ENCODE measurements at places on chromosomes 6 and 20.
A peak's percentile ranks its signal among the peaks of the same experiment; 100 is the strongest.

DNA sequence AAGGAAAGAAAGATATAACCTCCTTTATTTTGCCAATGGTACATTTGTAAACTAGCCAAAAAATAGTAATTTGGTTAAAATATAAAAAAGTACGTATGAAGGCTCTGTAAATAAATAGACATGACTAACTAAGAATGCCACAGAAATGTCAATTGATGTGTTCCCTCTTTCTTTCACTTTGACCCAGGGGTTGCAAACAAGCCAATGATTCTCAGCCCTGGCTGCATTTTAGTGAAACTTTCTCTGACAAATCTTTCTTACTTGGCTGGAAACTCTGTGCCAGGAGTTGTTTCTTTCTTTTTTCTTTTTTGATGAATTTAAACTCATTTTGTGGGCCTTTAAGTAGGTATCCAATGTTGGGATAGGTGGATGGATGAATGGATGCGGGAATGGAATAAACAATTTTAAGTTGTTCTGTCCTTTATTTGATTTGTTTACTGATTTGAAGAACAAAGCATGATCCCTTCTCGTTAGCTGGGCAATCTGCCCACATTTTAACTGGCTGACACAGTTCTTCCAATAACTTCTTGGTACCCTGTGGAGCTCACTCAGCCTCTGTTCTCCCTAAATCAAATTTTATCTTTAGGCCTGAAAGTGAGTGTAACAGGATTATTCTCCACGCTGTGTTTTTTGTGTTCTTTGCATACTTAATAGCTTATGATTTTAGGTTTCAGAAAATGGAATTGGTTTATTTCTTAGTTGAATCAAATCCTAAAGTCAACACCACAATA lies 58.6 kb upstream of the GCLC start:
- no peak for DNase-seq

- no peak for DNase-seq
Measured at GRCh38 chr20:15840636-15841301, 732.5 kb downstream of the KIF16B start.

GRCh38 chr20:41618807-41619311 lies 682 bp upstream of the CHD6 start:
- DNase-seq, result peak; percentile 19

GRCh38 chr6:168136001-168136400 lies 57.0 kb upstream of the FRMD1 start:
- no peak for DNase-seq

- DNase-seq, result no peak
Measured at GRCh38 chr6:227074-227782, 65.1 kb upstream of the DUSP22 start.

GRCh38 chr20:19789446-19789845 lies 31.4 kb downstream of the RIN2 start:
- DNase-seq, result no peak

DNA sequence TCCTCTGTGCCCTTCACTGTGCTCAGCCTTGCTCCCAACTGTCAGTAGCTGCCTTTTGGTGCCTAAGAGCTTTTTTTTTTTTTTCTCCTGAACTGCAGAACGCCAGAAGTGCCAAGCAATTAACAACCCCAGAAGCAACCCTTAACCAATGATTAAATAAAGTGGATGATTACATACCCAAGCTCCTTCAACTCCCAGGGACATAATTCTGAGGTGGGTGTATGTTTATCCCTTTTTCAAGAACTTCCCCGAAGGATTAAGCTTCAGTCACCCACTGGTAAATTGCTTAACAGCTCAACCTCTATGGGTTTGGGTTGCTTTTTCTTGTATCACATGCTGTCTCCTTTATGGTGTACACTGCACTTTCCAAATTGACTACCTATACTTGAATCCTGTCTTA lies 41.1 kb downstream of the KLHL31 start:
- DNase-seq, result no peak

DNA sequence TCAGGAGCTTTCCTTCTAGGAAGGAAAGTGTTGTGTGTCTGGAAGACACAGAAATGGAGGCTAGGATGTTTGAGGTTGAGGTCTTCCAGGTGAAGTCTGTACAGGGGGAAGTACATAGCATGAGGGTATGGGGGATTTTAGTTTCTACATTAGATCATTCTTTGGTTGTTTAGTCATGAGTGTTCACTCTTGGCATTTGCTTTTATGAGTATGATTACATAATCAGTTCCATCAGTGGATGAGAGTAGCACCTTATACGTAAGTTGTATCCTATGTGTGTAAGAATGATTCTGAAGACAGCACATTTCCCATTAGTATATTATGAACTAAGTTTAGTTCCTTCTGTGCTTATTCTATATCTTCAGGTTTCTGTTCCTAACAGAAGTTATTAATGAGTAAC lies 1.9 kb downstream of the CDYL start:
- peak; percentile 64 for DNase-seq

DNA sequence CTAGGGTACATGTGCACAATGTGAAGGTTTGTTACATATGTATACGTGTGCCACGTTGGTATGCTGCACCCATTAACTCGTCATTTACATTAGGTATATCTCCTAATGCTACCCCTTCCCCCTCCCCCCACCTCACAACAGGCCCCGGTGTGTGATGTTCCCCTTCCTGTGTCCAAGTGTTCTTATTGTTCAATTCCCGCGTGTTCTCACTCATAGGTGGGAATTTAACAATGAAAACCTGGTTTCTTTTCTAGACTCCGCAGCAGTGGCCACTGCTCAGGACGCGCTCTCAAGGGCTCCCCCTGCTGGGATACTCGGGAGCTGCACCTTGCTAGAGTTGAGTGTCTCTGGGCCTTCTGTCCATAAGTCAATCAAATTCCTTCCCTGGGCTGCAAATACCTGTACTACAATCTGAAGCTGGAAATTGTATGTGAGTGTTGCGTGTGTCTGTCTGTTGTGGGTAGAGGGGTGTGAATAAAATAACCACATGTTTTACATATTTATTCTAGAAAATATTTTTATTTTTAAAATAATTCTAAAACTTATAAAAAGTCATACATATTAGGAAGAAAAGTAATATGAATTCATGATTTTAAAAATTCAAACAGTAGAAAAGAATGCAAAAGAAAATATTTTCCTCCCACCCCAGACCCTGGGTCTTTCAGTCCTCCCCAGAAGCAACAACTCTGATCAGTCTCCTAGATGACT lies 8.2 kb upstream of the CEP250 start:
- DNase-seq, result peak; percentile 91

DNA sequence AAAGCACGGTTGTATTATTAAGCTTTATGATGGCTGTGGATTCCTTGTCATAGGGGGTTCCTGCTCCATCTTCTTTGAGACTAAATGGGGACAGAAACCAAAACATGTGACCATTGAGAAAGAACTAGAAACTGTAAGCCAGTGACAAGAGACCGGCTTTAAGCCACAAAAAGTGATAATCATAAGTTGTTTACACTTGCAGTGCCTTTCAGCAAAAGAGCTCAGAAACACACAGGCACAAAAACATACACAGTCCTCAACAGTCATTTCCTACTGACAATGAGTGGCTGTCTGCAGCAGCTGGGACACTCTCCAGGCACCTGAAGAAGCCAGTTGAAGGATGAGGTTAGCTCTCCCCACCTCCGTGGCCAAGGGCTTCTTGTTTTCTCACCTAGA lies 20.0 kb upstream of the UBE2J1 start:
- no peak for DNase-seq

GRCh38 chr6:139060332-139060731 lies 31.8 kb downstream of the ABRACL start:
- no peak for DNase-seq

GRCh38 chr6:129895692-129896091 lies 34.6 kb upstream of the TMEM244 start:
- DNase-seq, result no peak

- no peak for DNase-seq
Measured at GRCh38 chr20:40565001-40565681, 123.9 kb downstream of the MAFB start.

DNA sequence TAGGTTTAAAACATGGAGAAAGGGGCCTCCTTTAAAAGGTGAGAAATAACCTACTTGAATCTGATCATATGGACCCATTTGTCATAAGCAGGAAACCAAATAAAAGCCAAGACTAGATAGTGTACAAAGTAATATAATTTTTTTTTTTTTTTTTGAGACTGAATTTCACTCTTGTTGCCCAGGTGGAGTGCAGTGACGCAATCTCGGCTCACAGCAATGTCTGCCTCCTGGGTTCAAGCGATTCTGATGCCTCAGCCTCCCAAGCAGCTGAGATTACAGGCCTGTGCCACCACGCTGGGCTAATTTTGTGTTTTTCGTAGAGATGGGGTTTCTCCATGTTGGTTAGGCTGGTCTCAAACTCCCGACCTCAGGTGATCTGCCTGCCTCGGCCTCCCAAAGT lies 89.2 kb downstream of the SASH1 start:
- DNase-seq, result no peak

- no peak for DNase-seq
Measured at GRCh38 chr6:118853408-118853807, 40.5 kb upstream of the ASF1A start.

- DNase-seq, result no peak
Measured at GRCh38 chr6:41934278-41935192, 7.1 kb downstream of the CCND3 start.

DNA sequence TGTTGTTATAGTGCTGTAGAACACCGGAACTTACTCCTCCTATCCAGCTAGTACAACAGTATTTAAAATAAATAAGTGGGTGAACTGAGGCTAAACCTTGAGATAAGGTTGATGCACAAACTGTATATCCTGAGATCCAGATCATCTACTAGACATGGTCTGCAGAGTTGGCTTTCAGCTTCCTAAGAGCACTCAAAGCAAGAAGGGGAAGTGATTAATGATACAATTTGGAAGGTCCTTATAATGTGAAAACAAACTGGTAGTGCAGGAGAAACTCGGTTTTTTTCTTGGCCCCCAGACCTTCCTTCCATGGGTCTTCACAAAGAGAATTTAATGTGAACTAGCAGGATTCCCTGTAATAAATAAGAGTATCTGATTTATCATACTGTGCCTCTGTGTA lies 27.4 kb upstream of the RREB1 start:
- no peak for DNase-seq

- DNase-seq, result no peak
Measured at GRCh38 chr20:46317685-46318177, 9.4 kb upstream of the CDH22 start.

DNA sequence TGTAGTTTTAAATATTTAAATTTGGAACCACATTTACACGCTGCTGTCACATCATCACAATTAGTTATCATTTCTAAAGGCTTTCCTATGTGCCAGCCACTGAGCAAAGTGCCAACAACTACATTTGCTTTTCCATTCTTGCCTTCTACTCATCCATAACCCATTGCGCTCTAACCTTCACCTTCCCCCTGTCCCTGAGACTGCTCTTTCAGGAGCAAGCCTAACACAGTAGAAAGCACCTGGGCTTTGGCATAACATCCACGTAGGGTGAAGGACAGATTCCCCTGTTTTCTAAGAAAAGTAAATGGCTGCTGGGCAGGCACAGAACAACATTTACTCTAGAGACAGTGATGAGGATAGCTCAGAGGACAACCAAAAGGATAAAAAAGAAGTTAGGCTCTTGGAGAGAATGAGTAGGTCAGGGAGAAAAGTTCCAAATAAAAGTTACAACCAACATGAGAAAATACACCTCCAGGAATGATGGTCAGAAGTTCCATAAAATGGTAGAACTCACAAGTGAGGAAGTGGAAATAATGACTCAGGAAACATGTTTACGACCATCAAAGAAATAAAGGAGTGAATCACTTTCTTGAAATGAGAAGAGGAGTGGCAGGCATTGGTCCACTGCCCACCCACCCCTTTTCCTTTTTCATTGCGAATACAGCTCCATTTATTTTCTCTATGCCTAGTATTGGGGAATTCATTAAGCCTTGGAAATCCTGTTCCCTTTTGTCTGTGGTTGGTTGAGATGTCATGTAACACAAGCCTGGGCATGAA lies 77.2 kb downstream of the PFDN4 start:
- no peak for DNase-seq

GRCh38 chr20:5715071-5715841 lies 34.9 kb upstream of the SHLD1 start:
- DNase-seq, result no peak

DNA sequence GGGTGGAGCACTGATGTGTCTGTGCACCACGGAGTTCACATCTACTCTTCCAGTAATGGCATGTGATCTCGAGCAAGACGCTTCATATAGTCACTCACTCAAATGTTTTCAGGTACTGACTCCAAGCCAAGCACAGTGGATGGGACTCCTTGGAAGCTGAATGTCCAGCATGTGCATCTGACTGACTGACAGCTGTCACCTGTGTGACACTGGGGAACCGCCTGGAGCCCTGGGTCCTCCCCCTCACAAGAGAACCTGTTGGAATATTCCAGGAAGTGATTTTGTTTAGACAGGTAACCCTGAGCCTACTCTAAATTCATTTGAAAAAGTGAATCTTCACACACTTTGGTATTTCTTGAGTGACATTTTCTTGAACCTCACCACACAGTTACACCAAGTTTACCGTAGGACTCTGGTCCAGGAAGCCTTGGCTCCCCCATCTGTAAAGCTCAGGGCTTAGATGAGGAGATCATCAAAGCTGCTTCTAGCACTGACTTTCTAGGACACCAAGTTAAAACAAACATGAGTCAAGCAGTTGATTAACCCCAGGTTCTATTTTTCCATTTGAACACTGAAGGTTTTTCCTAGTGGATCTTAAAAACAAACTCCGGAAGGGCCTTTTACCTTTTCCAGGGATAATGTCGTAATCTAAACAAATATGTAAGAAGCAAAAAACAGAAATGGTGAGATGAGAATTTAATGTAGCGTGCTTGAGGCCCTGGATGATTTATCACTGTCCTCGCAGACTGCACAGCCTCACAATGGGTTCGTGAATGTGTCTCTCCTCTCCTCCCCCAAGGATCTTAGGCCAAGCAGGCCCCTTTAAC lies 50.1 kb downstream of the EDN3 start:
- DNase-seq, result no peak

- peak; percentile 70 for DNase-seq
Measured at GRCh38 chr6:97215157-97215769, 67.8 kb downstream of the MMS22L start.

GRCh38 chr6:20509212-20509611 lies 25.0 kb upstream of the CDKAL1 start:
- no peak for DNase-seq

GRCh38 chr20:47217482-47218446 lies 138.7 kb downstream of the ZMYND8 start:
- DNase-seq, result no peak

DNA sequence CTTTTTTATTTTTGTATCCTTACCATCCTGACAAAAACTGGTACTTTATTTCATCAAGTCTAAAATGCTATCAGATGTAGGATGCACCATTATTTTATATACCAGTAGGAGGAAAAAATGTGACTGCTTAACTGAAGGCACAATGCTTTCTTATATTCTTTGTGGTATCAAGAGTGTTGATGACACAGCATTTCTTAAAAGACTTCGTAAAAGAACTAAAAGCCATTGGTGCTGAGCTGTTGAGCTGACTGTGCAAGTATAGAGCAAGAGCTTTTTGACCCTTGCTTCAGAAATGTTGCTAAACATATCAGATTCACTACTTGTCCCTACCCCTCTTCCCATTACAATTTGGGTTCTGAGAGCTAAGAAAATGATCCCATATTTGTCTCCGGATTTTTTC lies 17.5 kb downstream of the SF3B5 start:
- DNase-seq, result peak; percentile 64

GRCh38 chr6:69368613-69369012 lies 428.2 kb downstream of the LMBRD1 start:
- DNase-seq, result no peak

GRCh38 chr6:156883497-156884252 lies 106.5 kb downstream of the ARID1B start:
- DNase-seq, result no peak

GRCh38 chr6:41564448-41565142 lies 18.4 kb downstream of the FOXP4 start:
- no peak for DNase-seq
